ENCODE measurements at places on chromosomes 7 and 10.

- peak; percentile 77 for DNase-seq
These were observed 131.0 kb downstream of the DLG5 start for GRCh38 chr10:77795426-77796055.

DNA sequence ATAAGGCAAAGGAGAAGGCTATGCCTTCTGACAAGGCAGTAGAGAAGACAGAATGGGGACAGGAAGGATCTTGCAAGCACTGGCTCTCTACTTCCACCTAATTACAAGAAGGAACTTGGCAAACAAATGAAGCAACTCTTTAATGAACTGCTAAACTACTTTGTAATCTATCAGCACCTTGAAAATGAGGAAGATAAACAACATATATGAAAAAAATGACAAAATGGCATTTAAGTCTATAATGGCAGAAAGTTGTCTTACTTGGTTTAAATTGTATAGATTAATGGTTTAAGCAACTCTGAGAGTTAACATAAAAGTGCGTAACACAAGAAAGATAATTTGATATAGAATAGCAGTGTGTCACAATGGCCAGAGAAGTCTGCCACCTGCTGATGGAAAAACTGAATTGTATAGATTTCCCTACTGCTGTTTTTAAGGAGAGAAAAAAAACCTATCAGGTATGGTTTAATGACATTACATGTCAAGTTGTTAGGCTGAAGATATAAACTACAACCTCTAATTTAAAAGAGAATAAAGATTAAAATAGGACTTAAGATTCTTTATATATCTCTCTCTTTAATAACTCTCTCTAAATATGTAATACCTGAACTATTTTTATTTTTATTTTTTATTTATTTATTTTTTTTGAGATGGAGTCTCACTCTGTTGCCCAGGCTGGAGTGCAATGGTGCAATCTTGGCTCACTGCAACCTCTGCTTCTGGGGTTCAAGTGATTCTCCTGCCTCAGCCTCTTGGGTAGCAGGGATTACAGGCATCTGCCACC is 11.8 kb downstream of the NT5C3A start:
- no peak for DNase-seq

DNA sequence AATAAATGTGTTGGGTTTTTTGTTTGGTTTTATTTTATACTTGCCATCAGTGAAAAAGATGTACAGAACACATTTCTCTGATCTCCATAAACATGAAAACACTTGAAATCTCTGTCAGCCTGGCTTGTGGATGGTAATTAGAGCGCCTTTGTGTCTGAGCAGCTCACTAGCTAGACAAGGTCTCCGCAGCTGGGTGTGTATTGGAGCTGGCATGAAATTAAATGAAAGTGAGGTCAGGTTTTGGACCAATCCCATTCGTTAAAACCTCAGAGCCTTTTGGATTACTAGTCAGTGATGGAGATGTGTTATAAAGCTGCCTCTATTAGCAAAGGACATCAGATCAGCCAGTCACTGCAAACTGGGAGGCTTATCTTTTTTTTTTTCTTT is 2.7 kb downstream of the FRAT1 start:
- no peak for DNase-seq

- no peak for DNase-seq
These were observed 3.8 kb upstream of the CH25H start for GRCh38 chr10:89210794-89211425.

DNA sequence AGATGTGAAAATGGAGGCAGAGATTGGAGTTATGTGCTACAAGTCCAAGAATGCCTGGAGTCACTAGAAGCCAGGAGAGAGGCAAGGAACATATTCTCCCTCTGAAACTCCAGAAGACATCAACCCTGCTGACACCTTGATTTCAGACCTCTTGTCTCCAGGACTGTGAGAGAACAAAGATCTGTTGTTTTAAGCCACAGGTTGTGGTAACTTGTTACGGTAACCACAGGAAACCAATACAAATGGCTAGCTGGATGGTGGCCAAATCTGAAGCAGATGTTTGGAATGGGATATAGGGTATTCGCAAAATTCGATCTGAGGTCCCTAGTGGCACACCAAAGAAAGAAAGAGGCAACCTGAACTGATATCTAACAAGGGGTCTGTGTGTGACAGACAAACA is 129.0 kb downstream of the HERPUD2 start:
- no peak for DNase-seq

GRCh38 chr7:95454438-95455045 is 19.7 kb upstream of the PON2 start:
- no peak for DNase-seq

All from chondrocyte (in vitro differentiated cells).